Hematopoietic multipotent progenitor cell treated with erythropoietin and hydrocortisone succinate and interleukin-3 and kit ligand, for 4 days (in vitro differentiated cells): ENCODE measurements at places on chromosomes 12 and 14.

DNA sequence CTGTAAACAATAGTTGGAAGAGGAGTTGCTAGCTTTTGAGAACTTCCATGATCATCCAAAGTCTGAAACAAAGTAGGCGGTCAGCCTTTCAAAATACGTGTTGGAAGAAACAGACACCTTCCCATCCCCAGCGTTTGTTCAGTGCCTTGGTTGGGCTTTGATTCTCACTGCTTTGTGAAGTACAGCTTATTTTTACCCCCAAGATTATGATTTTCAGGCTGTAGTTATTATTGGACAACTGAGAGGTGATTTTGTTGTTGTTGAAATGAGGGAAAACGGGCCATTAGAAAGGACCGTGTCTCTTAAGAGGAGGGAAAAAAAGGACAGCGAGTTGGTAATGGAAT is 921 bp upstream of the CEP83 start:
- DNase-seq = no peak

DNA sequence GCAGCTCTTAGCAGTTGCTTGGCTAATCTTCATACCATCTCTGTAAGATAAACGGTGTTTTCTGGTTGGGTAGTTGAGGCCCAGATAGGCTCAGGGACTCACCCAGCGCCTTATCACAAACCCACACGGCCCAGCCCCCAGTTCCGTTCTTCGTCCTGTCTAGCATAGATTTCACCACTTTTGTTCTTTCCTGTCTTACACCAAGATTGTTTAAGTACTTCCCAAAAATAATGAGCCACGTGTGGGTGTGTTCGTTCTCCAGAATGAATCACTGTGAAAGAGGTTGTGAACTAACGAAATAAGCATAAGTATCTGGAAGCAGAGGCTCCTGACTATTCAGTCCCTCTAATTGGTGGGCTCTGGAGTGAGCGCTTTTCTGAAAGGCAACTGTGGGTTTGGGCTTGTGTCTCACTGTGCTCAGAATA is 21.4 kb downstream of the ACVR1B start:
- peak; percentile 97 for DNase-seq

DNA sequence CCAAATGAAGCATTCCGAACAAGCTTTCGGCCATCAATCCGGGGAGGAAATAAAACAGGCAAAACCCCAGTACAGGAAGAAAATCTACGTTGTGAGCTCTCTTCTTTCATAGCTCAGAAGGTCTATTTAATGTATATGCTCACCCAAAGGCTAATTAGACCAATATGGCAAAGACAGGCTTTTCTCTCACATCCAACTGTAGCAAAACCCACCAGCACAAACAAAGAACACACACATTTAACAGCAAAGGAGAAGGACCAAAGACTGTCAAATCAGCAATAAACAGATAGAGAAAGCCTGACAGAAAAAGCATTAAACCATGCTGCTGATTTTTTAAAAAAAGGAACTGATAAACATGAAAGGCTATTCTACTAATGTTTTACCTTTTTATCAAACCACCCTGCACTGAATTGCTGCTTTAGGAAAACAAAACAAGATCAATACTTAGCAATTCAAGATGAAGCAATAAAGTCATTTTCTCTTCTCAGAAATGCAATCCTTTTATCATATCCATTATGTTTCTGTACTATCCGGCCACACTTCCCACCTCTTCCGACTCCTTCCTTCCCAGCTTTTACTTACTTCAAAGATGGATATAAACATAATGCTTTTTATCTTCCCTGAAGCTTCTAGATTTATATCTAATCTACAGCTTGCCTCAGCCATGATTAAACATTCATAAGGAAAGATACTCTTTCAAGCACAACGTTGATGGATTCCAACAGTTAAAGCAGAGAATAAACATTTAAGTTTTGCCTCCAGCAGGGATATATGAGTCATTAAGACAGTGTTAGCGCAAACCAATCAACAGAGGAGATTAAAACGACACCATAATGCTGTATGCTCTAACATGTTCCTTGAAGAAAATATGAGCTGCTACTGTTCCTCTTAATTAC is 74.6 kb upstream of the BBS10 start:
- peak; percentile 7 for DNase-seq

DNA sequence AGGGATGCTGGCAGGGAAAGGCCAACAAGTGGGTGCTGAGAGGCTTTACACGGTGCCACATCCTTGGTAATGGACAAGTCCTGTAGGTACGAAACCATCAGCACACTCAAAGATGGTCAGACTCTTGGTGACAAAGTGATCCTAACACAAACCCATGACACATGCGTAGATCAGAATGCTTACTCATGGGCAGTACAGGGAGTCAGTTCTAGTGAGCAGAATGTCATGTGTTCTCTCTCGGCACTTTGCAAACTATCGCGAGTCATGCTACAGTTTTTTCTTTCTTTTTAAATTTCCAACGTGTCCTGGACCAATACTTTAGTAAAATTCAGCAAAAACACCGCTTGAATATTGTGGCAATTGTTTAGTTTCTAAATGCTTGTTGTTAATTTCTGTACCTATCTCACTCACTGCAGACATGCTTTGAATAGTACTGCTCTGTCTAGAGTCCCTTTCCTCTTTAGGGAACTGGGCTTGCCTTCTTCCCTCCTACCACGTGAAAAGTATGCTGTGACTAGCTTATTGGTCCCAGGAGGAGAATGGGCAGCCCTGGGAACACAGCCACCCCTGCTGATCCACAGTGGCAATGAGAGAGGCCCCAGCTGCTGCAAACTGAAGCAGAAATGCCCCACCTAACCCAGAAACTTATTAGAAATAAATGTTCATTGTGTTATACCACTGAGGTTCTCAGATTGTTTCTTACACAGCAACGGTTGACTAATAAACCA is 62.4 kb downstream of the UBR7 start:
- peak; percentile 22 for DNase-seq

DNA sequence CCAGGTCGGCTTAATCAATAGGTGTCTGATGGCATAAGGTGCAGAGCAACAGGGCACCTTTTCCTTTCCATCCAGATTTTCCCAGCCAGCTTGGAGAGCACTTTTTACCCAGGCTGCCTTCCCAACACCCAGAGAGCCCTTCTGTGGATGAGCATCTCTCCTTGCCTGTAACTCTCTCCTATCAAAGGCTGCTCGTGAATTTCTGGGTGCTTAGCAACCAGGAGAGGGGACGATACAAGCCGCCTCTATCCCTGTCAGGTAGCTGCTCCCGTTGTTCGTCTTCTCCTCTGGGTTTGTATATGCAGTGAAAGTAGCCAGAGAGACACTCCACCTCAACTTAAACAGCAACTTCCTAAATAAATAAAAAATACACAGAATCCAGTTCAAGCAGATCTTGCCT is 124.2 kb downstream of the CACNA1C start:
- no peak for DNase-seq

GRCh38 chr12:28114488-28114887 is 75.8 kb upstream of the CCDC91 start:
- no peak for DNase-seq
